BE2C (cell line): ENCODE measurements at places on chromosomes 7 and 10.

- DNase-seq: no peak
Observed at GRCh38 chr7:94089806-94090205, 85.7 kb upstream of the BET1 start.

DNA sequence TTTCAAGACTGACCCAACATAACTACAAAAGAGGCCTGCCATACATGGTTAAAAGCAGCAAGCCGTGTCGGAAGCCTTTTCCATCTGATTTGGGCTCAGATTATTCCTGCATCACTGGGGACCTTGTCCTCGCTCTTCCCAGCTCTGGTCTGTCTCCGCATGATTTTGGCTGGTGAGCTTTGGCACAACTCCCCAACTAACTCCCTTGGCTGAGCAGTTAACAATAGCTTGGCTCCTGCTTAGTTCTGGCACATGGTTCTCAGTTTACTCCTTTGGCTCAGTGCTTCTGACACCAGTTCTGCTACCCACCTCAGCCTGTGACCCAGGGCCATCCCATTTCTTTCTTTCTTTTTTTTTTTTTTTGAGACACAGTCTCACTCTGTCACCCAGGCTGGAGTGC, 17.0 kb downstream of the AGK start:
- no peak for DNase-seq

DNA sequence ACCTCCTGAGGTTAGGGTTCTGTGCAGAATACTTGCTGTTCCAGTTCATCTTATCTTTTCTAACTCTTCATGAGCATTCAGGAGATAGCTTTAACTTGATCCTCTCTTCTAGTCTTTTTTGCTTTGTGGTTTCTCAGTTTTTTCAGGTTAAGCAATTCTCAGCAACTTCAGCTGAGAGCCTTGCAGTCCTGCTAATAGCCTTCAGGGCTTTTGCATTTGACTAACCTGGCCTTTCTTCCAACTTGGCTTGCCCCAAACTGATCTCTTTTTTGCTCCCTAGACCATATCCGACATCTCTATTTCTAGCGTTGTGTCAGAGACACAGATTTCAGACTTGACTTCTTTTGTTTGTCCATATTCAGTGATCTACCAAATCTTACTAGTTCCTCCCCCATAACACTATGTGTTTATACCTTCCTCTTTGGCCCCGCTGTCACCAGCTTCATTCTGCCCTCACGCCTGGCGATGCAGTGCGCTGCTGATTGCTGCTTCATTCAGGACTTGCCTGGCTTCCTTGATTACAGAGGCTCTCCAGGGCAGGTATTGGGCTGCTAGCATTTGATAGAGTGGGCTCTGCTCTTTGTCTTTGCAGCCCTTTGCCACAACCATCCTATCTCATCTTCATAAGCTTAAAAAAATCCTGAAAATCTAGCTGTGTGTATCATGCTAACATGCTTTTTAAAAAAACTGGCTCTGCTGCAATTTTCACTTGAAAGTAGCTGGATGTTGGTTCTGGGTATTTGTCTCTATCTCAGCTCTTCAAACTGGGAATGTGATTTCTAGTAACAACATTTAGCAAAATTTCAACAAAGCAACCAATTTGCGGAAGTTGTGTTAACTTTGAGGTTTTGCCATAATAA, 9.6 kb downstream of the CUL1 start:
- no peak for DNase-seq

DNA sequence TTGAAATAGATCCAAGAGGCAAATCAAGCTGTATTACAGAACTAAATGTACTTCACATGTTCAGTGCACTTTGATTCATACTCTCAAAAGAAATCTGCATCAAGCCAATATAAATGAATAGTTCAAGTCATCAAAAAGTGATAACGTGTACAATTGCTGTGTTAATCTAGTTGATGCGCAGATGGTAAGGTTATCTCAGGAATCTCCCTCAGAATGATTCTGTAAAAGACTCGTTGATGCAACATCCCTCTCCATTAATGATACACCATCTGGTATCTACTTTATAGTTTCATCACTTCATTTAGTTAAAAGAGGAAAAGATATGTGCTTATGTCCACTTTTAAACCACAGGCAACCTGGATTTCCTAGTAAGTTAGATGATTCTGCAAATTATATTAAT, 200.6 kb downstream of the CHCHD3 start:
- no peak for DNase-seq

DNA sequence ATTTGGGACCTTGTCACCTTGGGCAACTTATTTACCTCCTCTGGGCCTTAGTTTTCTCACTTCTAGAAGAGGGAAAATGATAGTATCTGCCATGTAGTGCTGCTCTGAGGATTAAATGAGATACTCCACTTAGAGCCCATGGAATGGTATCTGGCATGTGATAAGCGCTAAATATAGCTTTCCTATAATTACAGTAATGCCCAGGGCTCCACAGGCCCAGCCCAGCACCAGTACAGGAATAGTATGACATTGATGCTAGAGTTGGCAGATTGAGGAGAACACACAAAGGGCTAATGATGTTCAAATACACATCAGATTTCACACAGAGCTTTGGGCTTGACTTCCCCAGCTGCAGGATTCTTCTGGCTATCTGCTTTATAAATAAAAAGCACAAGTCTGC, 34.9 kb downstream of the FAS start:
- DNase-seq: no peak

GRCh38 chr7:69934144-69934903, 336.0 kb downstream of the AUTS2 start:
- peak; percentile 83 for DNase-seq

DNA sequence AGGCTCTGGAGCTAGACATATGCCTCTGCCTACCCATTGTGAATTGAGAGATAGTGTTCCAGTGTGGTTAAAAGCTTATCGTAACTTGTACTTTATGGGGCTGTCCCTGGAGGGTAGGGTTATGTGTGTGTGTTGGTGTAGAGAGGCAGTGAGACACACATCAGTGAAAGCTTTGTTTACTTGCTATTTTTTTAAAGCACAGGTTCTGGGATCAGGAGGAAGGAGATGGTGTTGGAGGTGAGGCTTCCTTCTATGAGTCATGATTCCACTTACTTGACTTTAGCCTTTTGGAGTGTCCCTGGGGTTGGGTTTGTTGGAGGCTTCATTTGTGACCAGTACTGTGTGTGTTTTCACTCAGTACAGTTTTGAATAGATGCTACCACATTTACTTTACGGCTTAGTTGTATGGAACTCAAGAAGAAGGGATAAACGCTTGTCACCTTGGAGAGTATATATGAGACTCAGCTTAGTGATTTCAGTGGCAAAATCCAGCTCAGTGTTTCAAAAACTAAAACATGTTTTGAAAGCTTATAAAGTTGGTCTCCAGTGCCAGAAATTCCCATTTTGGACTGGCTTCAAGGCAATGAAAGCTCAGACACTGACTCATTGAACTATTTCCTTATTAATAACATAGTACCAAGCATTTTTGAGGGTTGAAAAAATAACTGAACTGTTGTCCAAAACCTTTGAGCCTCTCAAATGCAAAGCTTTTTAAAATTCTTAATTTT, 106.2 kb downstream of the PLXDC2 start:
- DNase-seq: no peak

GRCh38 chr7:29957521-29958310, 31.9 kb downstream of the SCRN1 start:
- DNase-seq: peak; percentile 70

GRCh38 chr10:113523071-113523470, 29.8 kb upstream of the HABP2 start:
- no peak for DNase-seq

GRCh38 chr10:57663401-57663800, 604.3 kb downstream of the IPMK start:
- no peak for DNase-seq

DNA sequence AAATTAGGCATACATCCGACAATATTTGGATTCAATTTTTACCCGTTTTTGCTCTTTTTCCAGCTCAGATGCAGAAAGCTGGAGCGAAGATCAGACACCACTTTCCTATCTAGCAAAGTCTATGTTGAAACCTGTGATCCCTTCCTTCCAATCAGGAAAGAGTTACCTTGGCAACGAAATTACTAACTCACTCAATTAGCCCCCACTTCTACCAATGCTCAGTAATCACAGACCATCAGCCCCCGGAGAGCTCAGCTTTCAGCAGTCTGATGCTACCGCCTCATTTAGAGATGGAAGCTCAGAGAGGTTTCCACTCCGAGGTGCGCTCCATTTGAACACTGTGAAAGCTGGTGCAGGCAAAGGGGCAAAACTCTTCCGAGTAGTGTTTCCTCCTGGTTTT, 6.7 kb downstream of the FRAT1 start:
- no peak for DNase-seq

GRCh38 chr7:130988443-130988842, 254.4 kb upstream of the KLF14 start:
- no peak for DNase-seq

- DNase-seq: no peak
Observed at GRCh38 chr10:127313996-127314700, 117.8 kb upstream of the INSYN2A start.

DNA sequence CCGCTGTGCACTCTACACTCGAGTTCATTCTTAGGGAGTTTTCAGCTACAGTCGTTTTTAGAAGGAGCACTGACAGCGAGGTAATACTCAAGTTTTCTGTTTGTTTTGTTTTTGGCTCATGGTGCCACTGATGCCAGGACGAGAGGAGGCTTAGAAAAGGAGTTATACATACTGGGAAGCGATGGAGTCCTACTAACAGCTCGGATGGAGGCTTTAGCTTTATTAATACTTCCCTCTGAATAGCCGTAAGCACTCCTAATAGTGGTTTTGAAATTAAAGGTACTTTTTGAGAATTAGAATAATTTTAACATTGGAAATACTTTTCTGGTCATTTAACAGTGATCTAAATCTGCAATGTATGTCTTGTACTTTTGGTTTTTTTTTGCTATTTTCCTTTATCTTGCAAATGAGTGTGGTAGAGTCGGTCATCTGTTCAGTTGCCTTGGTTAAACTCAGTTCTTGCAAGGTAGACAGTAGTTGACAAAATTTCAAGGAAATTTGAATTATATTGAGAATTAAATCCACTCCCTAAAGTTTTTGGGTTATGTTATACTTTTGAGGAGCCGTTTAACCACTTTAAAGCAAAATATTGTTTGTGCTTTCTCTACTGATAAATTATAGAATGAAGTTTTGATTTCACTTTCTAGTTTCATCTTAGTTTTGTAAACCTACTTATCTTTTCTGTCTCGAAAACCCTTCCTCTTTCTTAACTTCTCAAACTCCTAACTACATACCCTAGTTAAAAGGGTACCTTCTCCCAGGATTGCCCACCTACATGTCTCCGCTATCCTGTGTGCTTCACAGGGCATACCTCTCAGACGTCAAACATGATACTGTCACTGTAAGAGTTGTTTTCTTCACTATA, 1.5 kb downstream of the HBP1 start:
- DNase-seq: no peak
